ENCODE measurements at places on chromosomes 4 and X. TPM values are rescaled to one million over a fixed set of nuclear protein-coding genes. Genes with fewer than 3 reads are reported as not detected.

RASGEF1B gene
- total RNA-seq = not detected

RNF175 gene
- not detected for total RNA-seq

RHOXF1 gene
- total RNA-seq = not detected

SUPT20HL1 gene
- total RNA-seq = not detected

USP17L21 gene
- total RNA-seq = not detected

DMRTC1 gene
- not detected for total RNA-seq

TKTL2 gene
- not detected for total RNA-seq

GPC3 gene
- 0.16 TPM for total RNA-seq

TCEAL9 gene
- 93.1 TPM for total RNA-seq

TDO2 gene
- 1.1 TPM for total RNA-seq

TMPRSS11D gene
- not detected for total RNA-seq

SULT1B1 gene
- not detected for total RNA-seq

TGIF2LX gene
- not detected for total RNA-seq

GIMD1 gene
- total RNA-seq = not detected

IGSF1 gene
- 0.24 TPM for total RNA-seq

PPARGC1A gene
- 0.05 TPM for total RNA-seq

NLRP2B gene
- total RNA-seq = not detected
